ACHN (cell line): ENCODE measurements at places on chromosomes 16 and 17.

DNA sequence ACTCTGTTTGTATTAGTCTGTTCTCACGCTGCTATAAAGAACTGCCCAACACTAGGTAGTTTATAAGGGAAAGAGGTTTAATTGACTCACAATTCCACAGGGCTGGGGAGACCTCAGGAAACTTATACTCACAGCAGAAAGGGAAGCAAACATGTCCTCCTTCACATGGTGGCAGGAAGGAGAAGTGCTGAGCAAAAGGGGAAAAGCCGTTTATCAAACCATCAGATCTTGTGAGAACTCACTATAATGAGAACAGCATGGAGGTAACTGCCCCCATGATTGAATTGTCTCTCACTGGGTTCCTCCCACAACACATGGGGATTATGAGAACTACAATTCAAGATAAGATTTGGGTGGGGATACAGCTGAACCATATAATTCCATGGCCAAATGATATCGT is 30.9 kb downstream of the ABCC1 start:
- no peak for DNase-seq

DNA sequence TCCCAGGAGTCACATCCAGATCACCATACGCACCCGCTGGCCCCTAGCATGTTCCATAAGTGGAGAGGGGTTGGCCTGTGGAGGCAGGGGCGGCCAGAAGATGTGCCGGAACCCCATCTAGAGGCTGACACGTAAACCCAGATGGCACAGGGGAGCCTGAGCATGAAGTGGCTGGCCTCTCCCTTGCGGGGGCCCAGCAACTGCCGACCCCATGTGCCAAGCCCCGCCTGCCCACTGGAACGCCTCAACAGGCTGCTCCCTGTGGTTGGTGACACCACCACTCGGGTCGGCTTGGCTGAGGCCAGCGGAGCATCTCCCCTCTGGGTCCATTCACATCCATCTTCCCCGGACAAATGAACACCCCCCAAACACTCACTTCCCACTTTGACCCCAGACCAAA is 9.5 kb downstream of the BCAR1 start:
- DNase-seq: no peak

GRCh38 chr17:65052585-65052984 is 4.0 kb downstream of the GNA13 start:
- DNase-seq: no peak

- DNase-seq: no peak
Observed at GRCh38 chr16:10833271-10833670, 14.7 kb upstream of the TVP23A start.

GRCh38 chr16:652454-653305 is 3.5 kb downstream of the WDR90 start:
- DNase-seq: no peak

DNA sequence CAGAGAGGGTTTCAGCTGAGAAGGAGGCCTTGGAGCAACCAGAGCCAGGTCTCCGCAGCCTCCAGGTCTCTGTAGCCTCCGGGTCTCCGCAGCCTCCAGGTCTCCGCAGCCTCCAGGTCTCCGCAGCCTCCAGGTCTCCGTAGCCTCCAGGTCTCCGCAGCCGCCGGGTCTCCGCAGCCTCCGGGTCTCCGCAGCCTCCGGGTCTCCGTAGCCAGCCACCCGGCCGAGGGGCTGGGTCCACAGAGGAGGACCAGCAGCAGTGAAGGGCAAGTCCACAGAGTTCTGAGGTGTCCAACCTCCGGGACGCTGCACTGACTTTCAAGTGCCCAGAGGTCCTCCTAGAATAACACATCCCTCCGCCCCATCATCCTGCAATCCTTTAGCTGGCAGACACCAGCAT is 221.0 kb downstream of the RBFOX3 start:
- no peak for DNase-seq

GRCh38 chr16:62036101-62036801 is at the start of gene CDH8:
TSS of gene CDH8 (minus strand) at chr16:62036438. CDS start at chr16:62021403, 15,035 bp downstream.
- DNase-seq: no peak

- no peak for DNase-seq
Observed at GRCh38 chr17:49015179-49015923, 18.2 kb downstream of the IGF2BP1 start.

DNA sequence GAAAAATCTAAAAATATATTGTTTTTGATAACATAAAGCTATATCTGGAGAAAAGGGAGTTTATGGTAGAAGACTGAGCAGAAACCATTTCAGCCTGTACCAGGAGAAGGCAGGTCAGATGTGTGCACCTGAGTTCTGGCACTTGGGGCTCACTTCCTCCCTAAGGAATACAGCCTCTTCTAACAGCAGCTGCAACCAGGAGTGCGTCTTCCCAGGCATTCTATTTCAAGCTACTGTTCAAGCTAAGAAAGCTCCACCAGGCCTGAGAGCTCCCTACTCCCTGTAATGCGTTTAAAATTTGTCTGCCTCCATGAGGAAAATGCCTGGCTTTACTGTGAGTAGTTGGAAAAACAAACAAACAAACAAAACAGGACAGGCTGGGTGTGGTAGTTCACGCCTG is 96.1 kb downstream of the ZNF778 start:
- no peak for DNase-seq

DNA sequence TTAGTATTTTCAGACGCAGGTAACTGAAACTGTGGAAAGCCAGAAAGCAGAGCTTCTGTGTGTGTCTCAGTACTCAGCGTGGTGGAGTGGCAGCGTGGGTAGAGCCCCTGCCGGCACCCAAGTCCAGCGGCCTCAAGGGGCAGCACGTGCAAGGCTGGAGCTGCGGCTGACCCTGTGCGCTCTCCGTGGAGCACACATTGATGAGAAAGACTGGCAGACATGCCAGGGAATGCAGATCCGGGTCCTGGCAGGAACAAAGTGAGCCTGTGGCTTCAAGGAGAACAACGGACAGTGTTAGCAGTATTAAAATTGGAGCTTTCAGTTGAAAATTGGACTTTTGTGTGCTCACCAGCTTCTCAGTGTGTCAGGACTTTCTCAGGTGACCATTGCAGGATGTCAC is 23.3 kb downstream of the ZC3H18 start:
- DNase-seq: no peak

- no peak for DNase-seq
Observed at GRCh38 chr17:46822388-46822921, 4.0 kb upstream of the WNT3 start.

DNA sequence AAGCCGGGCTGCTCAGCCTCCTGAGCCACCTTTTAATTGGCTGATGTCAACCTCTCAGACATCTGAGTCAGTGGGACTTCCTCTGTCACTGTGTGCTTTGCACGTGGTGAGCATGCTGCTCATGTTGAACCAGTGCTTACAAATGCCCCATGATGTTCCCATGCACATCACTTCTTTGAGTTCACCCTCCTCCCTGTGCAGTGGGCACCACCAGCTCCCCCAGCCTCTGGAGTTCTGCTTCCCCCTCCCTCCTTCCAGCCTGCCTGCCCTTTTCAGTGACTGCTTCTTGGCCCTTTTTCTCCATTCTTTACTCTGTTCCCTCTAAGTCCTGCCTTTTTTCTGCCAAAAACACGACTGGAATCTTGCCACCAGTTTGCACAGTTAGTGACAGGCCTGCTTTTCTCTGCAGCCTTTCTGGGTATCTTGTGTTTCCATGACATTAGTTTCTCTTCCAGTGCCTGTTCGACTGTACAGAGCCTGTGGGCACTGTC is 41.6 kb downstream of the USP10 start:
- DNase-seq: no peak
